ENCODE measurements at places on chromosomes 13 and 19.

DNA sequence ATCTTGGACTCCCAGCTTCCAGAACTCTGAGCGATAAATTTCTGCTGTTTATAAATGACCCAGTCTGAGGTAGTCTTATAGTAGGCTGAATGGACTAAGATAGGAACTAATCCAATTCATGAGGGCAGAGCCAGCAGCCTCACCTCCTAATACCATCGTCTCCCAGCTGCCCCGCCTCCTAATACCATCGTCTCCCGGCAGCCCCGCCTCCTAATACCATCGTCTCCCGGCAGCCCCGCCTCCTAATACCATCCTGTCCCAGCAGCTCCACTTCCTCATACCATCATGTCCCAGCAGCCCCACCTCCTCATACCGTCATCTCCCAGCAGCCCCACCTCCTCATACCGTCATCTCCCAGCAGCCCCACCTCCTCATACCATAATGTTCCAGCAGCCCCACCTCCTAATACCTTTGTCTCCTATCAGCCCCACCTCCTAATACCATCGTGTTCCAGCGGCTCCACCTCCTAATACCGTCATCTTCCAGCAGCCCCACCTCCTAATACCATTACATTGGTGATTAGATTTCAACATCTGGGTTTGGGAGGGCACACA is 2.4 kb upstream of the ARGLU1 start:
- DNase-seq = peak; percentile 95

DNA sequence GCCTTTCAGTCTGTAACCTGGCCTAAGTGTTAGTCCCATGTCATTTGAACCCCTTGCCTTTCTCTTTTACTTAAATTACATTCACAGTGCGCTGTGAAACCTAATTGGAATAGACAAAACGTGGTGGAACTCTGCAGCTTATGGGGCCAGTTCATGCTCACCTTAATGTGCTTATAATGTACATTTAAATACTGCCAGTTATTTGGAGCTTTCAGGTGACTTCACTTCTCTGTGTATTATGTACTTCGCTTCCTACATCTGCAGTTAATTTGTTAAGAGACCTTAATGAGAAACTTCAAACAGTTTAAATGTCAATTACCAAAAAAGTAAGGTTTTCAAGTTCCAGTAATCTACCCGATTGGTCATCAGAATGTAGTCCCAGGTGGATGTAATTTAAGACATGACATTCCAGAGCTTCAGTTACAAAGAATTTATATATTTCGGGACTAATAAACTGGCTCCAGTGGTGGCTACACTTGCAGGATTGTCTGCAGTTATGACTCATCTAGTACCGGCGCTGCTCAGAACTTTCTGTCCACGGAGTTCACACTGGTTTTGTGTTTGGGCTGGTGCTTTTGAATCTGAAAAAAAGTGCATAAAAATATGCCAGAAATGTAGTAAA is 125.3 kb downstream of the TM9SF2 start:
- DNase-seq = no peak

- DNase-seq = no peak
Measured at GRCh38 chr13:37216331-37216730, 110.9 kb upstream of the CSNK1A1L start.

DNA sequence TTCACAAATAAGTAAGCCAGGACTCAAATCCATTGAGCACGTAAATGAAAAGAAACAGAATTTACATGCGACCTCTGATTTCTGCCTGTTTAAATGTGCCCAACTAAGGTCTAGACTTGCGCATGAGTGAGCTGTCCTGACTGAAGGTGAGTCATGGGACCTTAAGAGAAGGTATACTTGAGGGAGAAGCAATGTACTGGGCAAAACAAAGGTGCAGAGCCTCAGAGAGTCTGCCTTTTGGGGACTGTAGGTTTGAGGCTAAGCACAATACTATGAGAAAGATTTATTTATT is 45.8 kb downstream of the UFM1 start:
- DNase-seq = no peak

DNA sequence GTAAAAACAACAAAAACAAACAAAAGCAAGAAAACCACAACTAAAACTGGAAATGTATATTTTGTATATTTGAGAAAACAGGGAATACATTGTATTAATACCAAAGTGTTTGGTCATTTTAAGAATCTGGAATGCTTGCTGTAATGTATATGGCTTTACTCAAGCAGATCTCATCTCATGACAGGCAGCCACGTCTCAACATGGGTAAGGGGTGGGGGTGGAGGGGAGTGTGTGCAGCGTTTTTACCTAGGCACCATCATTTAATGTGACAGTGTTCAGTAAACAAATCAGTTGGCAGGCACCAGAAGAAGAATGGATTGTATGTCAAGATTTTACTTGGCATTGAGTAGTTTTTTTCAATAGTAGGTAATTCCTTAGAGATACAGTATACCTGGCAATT is 17.1 kb downstream of the KLF5 start:
- DNase-seq = no peak

DNA sequence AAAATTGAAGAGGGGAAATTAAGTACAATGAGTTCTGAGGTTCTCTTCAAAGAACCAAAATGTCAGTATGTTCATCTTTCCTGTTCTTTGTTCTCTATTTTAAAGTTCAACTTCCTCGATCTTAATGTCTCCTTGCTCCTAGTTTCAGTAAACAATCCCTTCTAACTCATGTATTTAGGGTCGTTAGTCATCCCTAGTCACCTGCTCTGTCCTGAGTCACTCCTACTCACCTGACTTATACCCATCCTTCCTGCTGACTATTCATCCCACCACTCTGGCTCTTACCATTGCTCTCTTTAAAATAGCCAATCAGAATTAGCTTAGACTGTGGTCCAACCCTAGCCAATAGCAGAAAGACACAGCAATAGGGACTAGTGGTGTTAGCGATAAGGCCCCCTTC is 24.3 kb downstream of the ZNF90 start:
- no peak for DNase-seq

GRCh38 chr13:29703421-29703820 is 107.9 kb upstream of the SLC7A1 start:
- DNase-seq = no peak

GRCh38 chr13:113664751-113665596 is 2.0 kb upstream of the GRK1 start:
- DNase-seq = no peak

DNA sequence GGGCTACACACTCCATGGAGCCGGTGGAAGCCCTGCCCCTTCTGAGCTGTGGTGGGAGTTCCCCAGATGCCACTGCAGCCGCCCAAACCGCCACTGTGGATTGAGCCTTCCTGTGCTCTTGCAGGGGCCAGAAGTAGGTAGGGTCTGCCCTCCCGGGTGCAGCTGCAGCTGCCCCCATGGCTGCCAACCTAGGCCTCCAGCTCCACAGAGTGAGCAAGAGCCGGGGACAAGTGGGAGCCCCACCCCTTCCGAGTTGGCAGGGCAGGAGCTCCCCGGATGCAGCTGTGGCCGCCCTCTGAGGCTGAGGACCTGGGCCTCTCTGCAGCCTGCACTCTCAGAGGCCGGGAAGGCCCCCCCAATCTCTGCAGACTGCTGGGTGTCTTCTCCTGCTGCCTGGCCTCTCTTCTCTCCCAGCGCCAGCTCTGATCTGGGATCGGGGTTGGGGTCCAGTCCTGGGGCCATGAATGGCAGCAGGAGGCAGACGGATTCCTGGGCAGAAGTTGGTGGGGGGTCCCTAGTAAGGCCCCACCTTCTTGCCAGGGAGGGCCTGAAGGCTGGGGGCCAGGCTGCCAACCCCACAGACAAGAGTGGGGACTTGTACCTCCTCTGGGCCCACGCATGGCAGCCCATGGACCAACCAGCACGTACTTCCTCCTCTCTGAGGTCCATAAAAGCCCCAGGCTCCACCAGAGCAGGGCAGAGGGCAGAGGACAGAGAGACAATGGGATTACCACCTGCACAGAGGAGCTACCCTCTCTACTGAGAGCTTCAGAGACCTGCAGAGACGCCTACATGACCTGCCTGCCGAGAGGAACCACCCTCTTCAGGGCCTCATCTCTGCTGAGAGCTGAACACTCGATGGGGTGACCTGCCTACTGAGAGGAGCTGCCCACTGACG is 28.9 kb downstream of the AP2S1 start:
- DNase-seq = peak; percentile 46

DNA sequence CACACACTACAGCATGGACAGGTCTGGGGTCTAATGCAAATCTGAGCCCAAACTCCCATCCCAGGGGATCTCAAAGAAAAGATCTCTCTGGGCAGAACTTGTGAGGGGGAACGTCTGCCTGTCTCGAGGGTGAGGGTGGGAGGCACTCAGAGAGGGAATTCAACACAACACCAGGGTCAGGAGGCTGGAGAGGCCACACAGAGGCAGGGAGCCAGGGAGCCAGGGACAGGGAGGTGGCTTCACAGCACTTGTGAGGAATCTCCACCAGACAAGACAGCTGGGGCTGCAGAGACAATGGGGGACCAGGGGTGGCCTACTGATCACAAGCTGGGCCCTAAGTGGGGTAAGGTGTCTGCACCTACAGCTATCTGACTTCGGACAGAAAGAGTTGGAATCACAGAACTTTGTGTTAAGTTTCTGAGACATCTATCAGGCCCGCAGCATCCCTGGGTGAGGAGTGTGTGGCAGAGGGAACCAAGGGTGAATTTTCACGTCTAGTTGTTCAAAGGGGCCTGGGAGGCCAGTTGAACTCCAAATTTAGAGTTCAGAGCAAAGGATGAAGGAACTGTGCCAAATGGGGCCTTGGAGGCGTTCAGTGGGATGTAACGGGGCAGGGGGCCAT is 12.7 kb upstream of the AKAP8L start:
- DNase-seq = no peak

DNA sequence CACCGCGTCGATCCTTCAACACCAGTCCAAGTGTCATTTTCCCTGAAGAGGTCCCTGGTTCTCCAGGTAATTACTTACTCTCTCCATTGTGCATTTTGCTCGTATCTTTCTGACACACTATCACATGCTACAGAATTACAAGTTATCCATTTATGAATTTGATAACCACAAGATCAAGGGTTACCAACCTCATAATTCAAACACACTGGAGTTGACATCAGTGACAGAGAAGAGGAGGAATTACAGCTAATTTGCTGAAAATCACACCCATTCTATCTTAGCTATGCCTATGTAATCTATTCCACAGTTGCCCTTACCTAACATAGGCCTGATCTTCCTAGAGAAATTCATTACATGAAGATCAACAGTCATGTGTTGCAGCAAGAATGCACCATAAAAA is 14.2 kb downstream of the ZC3H13 start:
- DNase-seq = no peak

DNA sequence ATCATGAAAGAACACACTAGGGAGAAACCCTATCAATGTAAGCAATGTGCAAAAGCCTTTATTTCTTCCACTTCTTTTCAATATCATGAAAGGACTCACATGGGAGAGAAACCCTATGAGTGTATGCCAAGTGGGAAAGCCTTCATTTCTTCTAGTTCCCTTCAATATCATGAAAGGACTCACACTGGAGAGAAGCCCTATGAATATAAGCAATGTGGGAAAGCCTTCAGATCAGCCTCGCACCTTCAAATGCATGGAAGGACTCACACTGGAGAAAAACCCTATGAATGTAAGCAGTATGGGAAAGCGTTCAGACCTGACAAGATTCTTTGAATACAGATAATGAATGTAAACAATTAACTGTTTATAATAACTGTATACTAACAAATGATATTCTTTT is 15.0 kb upstream of the ZNF439 start:
- no peak for DNase-seq

GRCh38 chr19:10861103-10861651 is 10.2 kb upstream of the CARM1 start:
- DNase-seq = peak; percentile 83

- DNase-seq = peak; percentile 87
Measured at GRCh38 chr19:53772943-53773342, 51.2 kb downstream of the NLRP12 start.

GRCh38 chr19:19068659-19069654 is 5.2 kb downstream of the SLC25A42 start:
- no peak for DNase-seq

- DNase-seq = no peak
Measured at GRCh38 chr13:71046360-71047079, 820.5 kb downstream of the DACH1 start.

GRCh38 chr13:28056970-28057712 is 43.2 kb downstream of the FLT3 start:
- DNase-seq = no peak
